ENCODE measurements at places on chromosomes 4 and X. TPM values are rescaled to one million over a fixed set of nuclear protein-coding genes. Genes with fewer than 3 reads are reported as not detected.

The EGFL6 gene
- total RNA-seq, result not detected

The CXorf49 gene
- not detected for total RNA-seq

The VCX2 gene
- total RNA-seq, result not detected

The ETDB gene
- not detected for total RNA-seq

The LRCH2 gene
- total RNA-seq, result 1.7 TPM

The APEX2 gene
- total RNA-seq, result 10.2 TPM

The APELA gene
- total RNA-seq, result not detected

The TKTL2 gene
- total RNA-seq, result not detected

The NPY1R gene
- not detected for total RNA-seq

All from melanocyte of skin (primary cell).